ENCODE measurements at places on chromosomes 1 and 21.

- DNase-seq: no peak
These were observed 8.0 kb downstream of the S1PR1 start for GRCh38 chr1:101244842-101245241.

GRCh38 chr21:27649762-27650161 is 682.9 kb upstream of the ADAMTS5 start:
- no peak for DNase-seq

GRCh38 chr1:119808491-119808890 is 2.8 kb downstream of the REG4 start:
- no peak for DNase-seq

DNA sequence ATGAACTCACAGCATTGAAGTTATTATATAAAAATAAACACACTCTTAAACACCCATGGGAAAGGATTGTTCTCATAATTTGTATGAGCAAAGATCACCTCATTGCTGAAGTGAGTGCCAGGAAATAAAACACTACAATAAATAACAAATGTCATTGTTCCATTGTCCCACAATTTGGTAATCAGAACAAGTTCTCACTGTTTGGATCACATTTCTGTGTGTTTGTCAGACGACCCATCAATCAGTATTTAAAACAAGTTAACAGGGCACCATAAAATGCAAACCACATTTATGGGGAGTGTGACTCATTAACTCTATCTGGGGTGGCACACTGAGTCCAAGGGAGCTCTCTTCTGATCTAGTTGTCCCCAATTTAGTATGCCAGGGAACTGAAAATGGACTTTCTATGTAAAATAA is 124.5 kb downstream of the PTPRC start:
- DNase-seq: no peak

GRCh38 chr1:150995896-150996295 is 10.8 kb downstream of the MINDY1 start:
- no peak for DNase-seq

DNA sequence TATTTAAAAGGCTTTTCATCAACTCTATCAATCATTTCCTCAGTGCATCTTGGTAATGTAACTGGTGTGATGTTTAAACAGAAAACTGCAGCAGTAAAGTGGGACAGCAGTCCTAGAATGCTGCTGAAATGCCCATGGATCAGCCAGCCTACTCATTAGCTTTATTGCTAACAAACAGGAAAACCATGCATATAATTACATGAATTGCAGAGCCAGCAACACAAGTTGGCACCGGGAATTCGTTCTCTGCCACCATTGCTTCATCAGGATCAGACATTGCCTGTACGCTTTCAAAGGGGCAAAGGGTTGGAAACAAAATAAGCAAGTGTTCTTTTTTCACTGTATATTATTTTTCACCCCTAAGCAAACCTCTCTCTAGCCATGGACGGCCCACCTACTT is 276.2 kb upstream of the LRRC7 start:
- DNase-seq: no peak

DNA sequence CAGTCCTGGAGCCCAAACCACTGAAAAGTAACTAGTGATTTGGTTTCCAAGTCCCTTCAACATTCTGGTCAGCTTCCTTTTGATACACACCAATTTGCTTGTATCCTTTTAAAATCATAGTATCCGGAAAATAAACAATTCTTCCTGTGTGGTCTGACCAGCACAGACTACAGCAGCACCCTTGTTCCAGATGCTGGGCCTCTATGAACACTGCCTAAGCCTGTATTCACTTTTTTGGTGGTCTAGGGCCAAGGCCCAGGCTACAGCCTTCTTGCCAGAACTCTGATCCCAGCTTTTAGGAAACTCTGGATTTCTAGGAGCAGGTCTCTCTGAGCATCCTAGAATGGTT is 801 bp upstream of the DDAH1 start:
- DNase-seq: no peak

DNA sequence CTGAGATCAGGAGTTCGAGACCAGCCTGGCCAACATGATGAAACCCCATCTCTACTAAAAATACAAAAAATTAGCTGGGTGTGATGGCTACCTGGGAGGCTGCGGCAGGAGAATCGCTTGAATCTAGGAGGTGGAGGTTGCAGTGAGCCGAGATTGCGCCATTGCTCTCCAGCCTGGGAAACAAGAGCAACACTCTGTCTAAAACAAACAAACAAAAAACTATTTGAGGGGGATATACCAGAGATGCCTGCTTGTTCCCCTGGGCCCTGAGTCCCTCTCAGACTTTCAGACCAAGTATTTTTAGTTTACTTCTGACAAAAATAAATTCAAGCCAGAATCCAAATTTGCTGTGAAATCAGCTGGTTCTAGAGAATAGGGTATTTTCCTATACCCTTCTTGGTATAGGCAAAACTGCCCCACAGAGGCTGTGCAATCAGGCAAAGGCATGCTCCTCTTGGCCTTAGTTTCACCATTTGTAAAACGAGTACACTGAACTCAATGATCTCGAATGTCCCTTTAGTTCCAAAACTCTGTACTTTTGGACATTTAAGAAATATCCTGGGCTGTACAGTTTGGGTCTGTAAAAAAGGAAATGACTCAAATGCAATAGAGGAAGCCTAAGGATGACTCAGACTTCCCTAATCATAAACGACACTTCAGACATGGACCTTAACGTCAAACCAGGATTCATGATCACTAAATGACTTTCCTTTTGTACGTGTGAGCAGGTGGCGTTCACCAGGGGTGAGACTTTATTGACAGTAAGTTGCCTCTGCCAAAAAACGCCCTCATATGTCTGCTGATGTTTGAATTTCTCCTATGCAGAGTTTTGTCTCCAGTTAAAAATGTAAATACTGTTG is 16.1 kb downstream of the ENSA start:
- DNase-seq: no peak

DNA sequence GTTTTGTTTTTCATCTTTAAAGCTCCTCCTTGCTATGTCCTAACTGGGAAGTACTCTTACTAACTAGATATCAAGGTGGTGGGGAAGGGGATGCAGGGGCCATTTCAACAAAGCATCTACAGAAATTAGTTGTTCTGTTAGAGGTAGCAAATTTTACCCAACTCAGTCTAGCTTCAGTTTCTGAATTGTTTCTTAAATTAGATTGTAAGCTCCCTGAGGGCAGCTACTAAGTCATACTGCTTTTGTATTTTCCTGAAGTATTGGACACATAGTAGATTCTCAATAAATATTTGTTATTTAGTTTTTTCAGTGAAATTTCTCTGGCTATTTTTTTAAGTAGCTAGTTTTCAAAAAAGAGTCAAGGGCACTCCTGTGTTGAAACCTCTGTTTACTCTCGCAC is 1.8 kb downstream of the UBAP2L start:
- no peak for DNase-seq

- no peak for DNase-seq
These were observed 312.0 kb upstream of the TMPRSS15 start for GRCh38 chr21:18715606-18716005.

GRCh38 chr1:16921391-16922185 is at the start of gene CROCC:
CROCC (plus strand) TSS chr1:16921931; CDS start chr1:16922019, 88 bp downstream.
- peak; percentile 88 for DNase-seq

DNA sequence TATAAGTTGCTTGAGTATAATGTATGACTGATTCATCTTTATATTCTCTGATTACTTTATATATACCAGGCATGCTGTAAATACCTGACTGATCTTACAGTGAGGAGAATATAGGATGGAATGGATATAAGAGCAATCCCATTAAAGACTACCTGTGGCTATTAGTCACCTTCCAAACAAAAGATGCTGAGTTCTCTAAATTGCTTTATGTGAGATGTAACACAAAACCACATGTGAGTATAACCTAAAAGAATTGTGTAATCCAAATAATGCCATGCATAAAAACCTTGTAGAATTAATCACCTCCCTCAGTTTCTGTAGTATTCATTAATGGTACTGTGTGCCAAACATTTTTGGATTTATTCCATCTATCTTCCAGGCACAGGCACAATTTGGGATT is 134.6 kb upstream of the LRRC7 start:
- no peak for DNase-seq

- no peak for DNase-seq
These were observed 48.7 kb upstream of the SLC19A1 start for GRCh38 chr21:45590726-45591618.

- no peak for DNase-seq
These were observed 179.5 kb downstream of the PTPRU start for GRCh38 chr1:29415861-29416260.

- DNase-seq: no peak
These were observed 246.4 kb upstream of the ADAMTS5 start for GRCh38 chr21:27213303-27213702.

GRCh38 chr1:204323887-204324286 is 35.8 kb downstream of the PLEKHA6 start:
- DNase-seq: no peak

DNA sequence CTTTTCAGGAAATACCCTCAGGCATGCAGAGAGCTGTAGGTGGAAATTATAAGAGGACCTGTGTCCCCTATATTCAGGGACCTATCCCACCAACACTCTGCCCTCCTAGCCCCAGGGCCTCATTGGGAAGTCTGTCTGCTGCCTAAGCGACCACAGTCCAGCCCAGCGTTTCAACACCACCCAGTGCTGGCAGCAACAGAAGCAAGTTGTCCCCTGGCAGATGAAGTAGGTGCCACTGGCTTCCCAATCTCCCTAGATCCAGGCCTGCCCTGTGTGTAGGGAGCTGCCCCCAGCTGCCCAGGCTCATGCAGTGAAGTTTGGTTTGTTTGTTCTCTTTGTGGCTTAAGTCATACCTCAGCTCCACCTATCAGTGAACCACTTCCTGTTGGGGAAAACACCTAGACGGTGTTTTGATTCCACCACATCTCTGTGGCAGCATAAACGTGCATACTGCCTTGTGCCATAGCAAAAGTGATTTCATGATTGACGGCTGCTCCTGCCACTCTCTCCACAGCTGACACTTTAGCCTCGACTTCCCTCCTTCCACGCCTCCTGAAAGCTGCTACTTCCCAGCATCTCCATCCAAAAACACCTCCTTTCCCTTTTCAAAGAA is 8.1 kb upstream of the LEFTY1 start:
- DNase-seq: no peak

DNA sequence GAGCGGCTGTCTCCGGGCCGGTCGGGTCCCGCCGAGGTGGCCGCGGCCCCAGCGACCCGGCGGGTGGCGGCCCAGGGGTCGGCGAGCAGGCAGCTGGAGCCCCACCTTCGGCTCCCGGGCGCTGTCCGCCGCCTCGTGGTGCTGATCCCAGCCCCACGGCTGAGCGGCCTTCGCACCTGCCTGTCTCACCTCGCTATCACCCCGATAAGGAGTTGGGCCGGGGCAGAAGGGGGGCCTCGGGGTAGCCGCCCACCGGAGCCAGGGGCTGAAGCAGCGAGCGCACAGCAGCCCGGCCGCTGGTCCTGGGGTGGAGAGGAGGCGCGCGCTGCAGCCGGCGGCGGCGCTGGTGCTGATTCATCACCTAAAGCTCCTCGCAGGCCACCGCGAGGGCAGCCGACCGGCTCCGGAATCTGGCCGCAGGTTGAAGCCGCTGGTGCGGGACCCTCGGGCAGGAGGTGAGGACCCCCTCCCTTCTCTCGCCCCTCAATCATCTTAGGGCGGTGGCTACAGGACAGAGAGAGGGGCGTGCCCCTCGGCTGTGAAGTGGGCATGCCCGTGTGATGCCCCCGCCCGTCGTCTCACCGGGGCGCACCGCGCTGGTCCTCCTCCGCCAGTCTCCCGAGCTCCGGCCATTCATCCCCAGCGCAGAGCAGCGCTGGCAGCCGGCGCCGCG is 575 bp downstream of the TRIM67 start:
- DNase-seq: peak; percentile 84

GRCh38 chr1:203645996-203646395 is 19.4 kb downstream of the ATP2B4 start:
- no peak for DNase-seq

- DNase-seq: no peak
These were observed 3.7 kb upstream of the ID3 start for GRCh38 chr1:23563003-23563402.

GRCh38 chr1:207097871-207098324 is 6.1 kb upstream of the C4BPA start:
- no peak for DNase-seq

DNA sequence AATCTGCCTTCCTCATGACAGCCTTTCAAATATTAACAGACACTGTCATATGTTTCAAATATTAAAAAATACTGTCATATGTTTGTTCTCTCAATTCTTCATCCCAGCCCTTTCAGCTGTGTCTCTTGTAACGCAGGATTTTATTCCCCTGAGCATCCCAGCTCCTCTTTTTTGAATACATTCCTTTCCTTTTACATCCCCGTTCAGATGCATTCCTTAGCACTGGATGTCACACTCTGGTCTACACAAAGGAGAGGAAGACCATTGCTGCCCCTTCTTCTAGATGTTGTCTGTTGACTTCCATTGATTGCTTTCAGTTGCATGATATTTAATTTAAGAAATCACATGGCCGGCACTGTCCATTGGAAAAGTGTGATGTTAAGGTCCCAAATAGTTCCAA is 117.4 kb upstream of the PAXBP1 start:
- DNase-seq: no peak

- no peak for DNase-seq
These were observed 150.9 kb upstream of the VAMP3 start for GRCh38 chr1:7620196-7620595.

DNA sequence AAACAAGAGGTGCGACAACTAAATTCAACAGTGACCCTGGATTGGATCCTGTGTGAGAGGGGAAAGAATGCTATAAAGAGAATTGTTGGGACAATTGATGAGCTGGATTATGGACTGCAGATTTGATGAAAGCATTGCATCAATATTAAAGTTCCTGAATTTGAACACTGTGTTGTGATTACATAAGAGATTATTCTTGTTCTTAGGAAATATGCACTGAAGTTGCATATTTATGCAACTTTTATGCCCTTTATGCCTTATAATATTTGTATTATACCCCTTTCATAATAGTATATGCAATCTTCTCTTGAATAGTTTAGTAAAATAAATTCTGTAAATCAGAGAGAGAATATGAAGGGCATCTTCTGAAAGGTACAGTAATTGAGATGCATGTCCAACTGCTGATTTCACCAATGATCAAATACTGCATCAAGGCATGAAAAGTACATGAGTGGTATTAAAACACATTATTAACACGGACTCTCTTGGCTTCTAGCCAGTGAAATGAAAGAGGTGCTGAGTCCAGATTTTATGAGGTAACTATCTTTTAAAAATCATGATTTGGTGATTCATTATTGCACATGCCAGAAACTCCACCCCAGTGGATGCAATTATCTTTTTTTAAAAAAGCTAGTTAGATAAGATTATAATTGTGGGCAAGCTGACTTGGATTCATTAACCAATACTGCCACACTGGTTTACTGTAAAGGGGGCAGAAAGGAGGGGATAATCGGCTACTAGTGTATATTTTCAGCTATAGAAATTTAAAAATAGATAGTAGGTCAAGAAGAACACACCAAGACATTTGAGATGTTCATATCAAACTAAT is 19.9 kb upstream of the LPAR3 start:
- DNase-seq: no peak
